ENCODE measurements at places on chromosomes 1 and 21. TPM values are rescaled to one million over a fixed set of nuclear protein-coding genes. Genes with fewer than 3 reads are reported as not detected.

DNA sequence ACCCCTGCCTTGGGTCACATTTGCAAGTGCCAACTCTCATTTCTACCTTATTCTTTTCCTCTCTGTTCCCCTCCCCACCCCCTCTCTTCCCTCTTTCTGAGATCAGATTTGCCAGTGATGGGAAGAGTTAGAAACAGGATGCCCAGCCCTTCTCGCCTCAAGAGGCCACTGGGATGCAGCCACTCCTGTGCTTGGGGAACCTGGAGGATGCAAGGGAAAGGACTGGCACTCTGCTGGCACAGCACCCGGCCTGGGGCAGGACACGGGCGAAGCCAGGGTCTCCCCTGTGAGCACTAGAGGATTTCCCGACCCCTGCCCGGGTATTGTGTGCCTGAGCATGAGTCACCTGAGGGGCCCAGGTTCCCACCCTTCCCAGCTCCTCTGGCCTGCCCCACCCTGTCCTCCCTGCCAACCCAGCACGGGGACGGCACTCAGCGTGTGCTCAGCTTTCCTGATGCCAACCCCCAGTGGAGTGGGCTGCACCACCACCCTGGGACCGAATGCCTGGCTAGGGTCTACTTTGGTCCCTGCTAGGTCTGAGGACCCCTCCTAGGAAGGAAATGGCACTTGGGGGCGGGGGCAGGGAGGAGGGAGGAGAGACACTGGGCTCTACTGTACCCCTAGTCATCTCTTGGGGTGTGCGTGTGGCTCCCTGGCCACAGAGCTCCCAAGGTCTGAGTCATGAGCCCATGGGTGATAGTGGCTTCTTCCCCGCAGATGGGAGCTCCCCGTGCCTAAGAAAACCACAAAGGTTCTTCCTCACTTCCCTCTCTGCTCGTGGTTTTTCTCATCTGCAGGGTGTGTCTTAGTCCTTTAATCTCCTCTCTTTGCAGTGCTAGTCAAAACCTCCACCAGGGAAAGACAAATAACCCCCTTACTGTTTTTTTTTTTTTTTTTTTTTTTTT, 12.4 kb downstream of the LMNA start:
- DNase-seq, result no peak

DNA sequence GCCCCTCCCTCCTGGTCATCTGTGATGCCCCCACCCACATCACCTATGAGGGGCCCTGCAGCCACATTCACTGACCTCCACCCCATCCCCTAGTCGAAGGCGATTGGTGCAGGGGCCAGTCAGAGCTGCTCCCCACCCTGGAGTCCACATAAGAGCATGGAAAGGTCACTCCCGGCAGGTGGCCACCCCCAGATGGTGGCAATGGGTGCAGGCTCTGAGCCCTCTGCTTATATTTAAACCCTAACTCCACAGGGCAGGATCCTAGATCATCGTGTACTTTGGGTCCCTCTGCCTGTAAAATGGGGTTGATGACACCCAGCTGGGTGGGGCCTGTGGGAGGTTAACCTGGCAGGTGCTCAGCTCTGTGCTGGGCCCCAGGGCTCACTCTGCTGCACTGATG, 186.8 kb upstream of the C1orf174 start:
- DNase-seq, result no peak

- DNase-seq, result peak; percentile 73
These were observed 8.6 kb upstream of the CALML6 start for GRCh38 chr1:1906185-1907097.

GRCh38 chr1:41810446-41810845, 108.3 kb downstream of the HIVEP3 start:
- DNase-seq, result peak; percentile 76

GRCh38 chr1:20100632-20101355, 18.5 kb downstream of the PLA2G2D start:
- peak; percentile 3 for DNase-seq

FAM72D gene
- total RNA-seq, result 4.3 TPM

TNNT2 gene
- total RNA-seq, result 3.1 TPM

DYRK3 gene
- 7.2 TPM for total RNA-seq

MRPL9 gene
- 113 TPM for total RNA-seq
